ENCODE measurements at places on chromosomes 4 and X.

DNA sequence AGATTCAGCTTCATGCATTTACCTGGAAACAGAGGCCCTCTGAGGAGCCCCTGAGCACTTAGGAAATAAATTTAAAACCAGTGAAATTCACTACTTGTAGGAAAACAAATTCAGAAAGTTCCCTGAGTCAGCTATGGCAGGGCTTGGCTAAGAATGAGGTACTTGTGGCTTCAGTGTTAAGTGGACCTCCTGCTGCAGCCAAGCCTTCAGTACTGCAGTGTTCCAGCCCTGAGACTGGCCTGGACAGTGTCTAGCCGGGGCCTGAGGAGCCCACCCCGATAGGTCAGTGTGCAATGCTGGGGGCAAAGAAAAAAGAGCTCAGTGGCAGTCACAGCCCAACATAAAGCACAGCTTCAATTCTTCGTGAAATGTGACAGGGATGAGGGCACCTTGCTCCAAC is 41.9 kb downstream of the F11 start:
- no peak for DNase-seq

DNA sequence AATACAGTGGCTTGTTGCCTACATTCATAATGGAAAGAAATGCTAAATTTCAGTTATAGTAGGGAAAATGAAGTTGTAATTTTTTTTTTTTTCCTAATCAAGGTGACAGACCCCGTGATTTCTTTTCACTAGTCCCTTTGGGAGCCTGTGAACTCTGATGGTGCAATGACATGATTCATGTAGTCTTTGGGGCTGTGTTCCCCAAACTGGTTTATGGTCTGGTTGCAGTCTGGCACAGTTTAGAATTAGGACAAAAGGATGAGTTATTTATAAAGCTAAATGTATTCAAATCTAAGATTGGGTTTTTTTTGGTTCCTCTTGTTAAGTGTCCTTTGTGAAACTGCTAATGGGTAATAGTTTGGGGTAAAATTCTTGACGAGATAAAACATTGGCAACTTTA is 66.0 kb downstream of the REPS2 start:
- DNase-seq: no peak

DNA sequence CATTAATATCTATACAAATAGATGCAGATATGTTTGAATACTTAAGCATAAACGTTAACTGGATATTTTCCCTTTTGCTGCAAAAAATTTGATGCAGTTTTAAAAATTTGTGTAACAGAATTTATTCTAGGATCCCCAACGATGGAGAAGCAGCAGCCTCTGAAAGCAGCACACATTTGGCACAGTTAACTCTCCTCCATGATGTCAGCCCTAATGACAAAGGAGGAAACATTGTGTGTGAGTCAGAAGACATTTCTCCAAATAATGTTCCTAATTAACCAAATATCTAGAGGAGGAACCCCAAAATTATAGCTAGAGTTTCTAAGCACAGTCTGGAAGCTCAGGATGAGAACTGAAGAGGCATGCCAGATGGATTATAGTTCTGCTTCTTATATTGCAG is 281.9 kb upstream of the MAD2L1 start:
- no peak for DNase-seq

DNA sequence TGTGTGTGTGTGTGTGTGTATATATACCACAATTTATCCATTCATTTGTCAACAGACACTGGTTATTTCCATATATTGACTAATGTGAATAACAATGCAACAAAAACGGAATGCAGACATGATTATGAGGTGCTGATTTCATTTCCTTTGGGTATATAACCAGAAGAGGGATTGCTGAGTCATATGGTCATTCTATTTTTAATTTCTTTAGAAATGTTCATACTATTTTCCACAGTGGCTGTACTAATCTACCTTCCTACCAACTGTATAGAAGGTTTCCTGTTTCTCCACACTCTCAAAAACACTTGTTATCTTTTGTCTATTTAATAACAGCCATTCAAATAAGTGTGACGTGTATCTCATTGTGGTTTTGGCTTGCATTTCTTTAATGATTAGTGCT is 269.9 kb downstream of the OPHN1 start:
- DNase-seq: peak; percentile 47

DNA sequence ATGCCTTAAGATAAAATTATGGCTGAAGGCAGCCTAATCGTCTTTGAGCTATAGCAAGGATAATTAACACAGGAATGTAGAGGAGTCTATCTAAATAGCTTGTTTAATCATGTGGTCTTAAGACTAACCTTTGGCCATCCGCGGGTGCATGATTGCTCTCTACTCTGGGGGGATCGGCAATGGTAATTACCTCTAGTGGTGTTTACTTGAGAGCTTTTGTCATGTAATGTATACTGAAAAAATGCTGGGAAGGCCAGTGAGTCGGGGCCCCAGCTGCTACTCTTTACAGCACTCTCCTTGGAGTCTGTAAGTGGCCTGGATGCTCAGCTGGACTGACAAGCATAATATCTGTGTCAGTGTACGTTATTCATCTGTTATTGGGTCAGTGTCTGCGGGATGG is 65.5 kb upstream of the GNPDA2 start:
- no peak for DNase-seq

- DNase-seq: peak; percentile 35
Observed at GRCh38 chr4:75781305-75781704, 56.9 kb downstream of the USO1 start.

GRCh38 chr4:56828784-56829535 is 7.5 kb upstream of the SPINK2 start:
- DNase-seq: no peak

- peak; percentile 92 for DNase-seq
Observed at GRCh38 chr4:85005865-85006377, 39.4 kb upstream of the WDFY3 start.

GRCh38 chr4:83267121-83267829 is 17.3 kb downstream of the COQ2 start:
- DNase-seq: peak; percentile 69

DNA sequence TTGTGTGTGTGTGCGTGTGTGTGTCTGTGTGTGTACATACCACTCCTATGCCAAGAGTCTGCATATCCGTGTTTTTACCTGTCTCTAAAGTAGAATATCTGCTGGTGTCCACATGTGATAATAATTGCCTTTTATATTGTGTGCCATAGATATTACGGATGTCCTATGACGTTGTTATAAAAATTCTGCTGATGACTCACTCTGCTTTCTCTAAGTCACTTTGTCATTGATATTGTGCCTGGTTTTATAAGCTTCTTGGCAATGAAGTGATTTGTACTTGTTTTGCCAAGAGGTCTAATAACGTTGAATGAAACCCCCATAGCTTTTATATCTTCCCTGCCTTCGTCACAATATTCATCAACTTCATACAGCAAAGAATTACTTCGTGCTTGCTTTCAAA is 102.6 kb upstream of the C1GALT1C1 start:
- peak; percentile 26 for DNase-seq

DNA sequence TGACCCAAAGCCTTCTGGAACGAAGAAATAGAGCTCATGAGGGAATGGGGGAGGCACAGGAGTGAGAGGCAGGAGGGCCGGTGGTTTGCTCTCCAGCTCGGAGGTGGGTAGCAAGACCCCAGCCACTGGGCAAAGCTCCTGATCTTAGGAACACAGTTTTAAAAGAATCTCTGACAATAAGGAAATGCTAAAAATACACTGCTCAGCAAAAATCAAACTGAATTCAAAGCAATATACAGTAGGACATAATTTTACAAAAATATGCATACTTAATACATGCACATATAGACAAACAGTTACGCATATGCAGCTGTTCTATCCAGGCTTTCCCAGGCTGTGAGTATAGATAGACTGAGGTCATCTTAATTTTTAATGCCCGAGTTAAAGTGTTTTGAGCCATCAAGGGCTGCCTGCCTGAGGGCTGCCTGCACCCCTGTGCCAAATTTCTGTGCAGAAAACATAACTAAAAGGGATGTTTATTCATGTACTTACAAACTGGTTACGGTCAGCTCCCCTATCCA is 6.9 kb downstream of the GPR50 start:
- DNase-seq: no peak

DNA sequence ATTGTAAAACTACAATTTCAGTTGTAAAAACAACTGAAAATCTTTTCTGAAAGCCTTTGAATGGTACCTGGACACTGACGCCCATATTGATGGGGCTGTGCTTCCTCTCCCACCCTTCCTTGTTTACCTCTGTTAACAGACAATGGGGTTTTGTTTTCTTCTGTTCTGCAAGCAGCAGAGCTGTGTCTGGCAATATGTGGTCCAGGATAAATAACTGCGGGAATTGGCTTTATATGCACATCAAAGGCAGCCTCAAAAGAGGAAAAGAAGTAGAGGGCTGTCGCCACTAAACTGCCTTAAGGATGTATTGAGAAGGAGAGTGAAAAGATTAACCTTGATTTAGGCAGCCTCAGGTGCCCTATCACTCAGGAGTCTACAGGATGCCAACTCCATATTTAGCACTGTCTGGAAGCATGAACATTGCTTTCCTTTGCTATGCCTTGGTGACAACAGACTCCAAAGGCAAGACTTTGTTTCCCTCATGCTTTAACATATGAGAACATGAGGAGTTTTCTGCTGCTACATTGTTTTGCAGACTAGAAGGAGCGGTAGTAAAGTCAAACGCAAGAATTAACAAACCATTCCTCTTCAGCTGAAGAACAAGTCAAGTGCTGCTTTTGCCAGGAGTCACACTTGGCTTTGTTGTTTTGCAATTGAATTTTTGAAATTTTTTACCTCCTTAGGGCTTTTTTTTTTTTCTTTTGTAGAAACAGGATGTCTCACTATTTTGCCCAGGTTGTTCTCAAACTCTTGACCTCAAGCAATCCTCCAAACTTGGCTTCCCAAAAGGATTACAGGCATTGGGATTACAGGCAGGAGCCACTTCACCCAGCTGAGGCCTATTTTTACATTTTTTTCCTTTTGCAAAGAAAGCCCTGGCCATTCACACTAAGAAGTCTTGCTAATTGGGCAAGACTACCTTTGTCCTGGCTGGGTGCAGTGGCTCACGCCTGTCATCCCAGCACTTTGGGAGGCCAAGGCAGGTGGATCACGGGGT is 3.0 kb downstream of the IL21 start:
- peak; percentile 6 for DNase-seq

GRCh38 chr4:21801661-21802385 is 146.7 kb downstream of the KCNIP4 start:
- peak; percentile 57 for DNase-seq

DNA sequence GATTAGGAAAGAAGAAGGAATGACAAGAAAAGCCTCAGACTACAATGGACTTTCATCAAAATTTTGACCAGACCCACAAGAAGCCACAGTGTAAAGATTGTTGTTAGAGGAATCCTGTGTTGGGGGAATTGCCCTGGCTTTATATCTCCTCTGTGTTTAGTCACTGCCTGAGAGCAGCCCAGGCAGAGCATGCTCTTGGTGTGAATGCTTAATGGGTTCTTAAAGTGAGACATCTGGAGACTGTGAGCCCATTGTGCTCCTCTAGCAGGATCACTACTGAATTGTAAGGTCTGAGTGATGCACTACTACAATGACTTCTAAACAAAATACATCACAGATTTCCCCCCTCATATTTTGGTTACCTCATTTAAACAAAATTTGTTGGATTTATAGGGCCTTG is 1860.5 kb upstream of the ADGRL3 start:
- no peak for DNase-seq

DNA sequence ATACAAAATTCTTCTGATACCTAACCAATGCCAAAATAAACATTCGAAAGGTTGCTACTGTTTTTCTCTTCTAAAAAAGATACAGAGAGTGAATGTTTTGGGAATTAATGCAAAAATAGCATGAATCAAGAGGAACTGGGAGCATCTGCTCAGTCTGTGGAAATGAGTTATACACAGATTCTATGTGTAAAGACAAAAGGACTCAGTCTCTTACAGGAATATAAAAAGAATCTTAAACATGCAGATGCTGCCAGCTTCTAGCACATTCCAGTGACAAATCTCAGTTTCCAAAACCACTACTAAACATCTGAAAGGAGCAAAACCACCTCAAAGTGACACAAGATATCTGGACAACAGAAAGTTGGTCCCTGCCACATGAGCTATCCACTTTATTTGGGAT is 55.0 kb downstream of the PAPSS1 start:
- DNase-seq: peak; percentile 51

DNA sequence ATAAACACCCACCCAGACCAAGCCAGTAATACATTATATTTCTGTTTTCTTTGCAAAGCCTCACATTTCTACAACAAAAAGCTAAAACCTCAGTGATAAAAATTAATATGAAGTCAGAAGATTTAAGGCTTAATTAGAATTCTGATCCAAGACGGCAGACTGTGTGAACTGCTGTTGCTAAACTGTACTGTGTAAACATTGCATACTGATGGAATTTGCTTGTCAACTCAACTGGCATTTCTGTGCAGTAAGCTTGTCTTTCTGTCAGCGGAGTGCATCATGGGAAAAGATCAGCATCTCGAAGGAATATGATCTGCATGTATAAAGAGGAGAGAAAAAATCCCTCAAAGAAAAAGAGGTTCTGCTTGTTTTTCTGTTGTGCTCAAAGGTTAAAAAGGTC is 69.4 kb upstream of the SPANXB1 start:
- DNase-seq: peak; percentile 4

- DNase-seq: no peak
Observed at GRCh38 chr4:184097815-184098214, 119.9 kb downstream of the ENPP6 start.

GRCh38 chr4:8595237-8596087 is 2.9 kb downstream of the CPZ start:
- DNase-seq: no peak

- peak; percentile 83 for DNase-seq
Observed at GRCh38 chr4:987624-988513, 1.0 kb downstream of the IDUA start.

- DNase-seq: no peak
Observed at GRCh38 chr4:138030375-138030774, 211.8 kb downstream of the SLC7A11 start.
